ENCODE measurements at places on chromosomes 3 and 15. TPM values are rescaled to one million over a fixed set of nuclear protein-coding genes. Genes with fewer than 3 reads are reported as not detected.

The MASP1 gene
- total RNA-seq, result not detected

DNA sequence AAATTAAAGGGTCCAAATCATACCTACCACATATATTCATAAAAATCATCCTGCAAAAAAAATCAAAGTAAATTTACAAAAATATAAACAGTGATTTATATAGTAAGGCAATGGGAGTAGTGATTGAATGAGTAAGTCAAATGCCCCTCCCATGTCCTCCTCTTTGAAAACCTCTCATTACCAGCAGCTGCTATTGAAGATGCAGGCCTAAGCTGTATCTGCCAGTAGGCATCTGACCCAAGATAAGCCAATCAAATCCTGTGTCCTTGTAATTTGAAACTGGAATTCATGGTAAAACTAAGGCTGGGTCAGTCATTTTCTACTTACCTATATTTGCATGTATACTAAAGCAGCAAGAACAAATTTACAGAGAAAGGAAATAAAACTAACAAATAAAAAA is 60.4 kb upstream of the POU1F1 start:
- no peak for DNase-seq

DNA sequence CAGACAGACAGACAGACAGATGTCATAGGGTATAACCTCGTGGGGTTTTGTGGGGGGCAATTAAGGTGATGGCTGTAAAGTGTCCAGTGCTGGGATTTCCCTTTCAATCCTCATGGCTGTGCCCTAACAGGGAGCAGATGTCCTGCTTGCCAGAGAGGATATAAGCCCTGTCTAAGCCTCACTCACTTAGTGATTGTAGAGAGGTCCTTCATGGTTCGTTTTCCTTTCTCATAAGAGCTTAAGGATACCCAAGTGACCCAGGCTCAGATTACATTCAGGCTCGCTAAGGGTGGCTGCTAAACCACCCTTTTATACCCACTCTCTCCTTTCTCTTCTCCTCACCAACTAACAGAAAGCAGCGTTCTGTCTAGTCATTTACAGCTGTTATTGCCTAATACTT is 19.2 kb downstream of the LYSMD2 start:
- DNase-seq, result no peak

GRCh38 chr3:141250828-141251227 is 19.2 kb downstream of the PXYLP1 start:
- no peak for DNase-seq

DNA sequence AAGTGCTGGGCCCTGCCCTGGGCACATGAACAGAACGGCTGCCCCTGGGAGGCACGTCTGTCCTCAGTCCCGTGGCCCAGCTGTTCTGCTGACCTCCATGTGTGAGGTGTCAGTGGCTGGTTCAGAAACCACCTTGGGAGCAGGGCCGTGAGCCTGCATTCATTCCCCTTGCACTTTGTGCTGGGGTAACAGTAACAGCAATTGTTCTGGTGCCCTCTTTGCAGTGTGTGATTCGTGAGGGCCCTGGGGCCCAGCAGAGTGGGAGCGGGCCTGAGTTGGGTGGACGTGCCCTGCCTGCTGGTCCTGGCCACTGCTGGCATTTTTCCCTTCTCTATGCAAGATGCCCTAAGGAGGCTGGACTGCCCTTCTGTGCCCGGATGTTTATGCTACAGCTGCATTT is 50.4 kb upstream of the MYZAP start:
- no peak for DNase-seq

The TMIE gene
- 1.2 TPM for total RNA-seq

- DNase-seq, result no peak
Measured at GRCh38 chr15:75389791-75390382, 21.5 kb upstream of the MAN2C1 start.

DNA sequence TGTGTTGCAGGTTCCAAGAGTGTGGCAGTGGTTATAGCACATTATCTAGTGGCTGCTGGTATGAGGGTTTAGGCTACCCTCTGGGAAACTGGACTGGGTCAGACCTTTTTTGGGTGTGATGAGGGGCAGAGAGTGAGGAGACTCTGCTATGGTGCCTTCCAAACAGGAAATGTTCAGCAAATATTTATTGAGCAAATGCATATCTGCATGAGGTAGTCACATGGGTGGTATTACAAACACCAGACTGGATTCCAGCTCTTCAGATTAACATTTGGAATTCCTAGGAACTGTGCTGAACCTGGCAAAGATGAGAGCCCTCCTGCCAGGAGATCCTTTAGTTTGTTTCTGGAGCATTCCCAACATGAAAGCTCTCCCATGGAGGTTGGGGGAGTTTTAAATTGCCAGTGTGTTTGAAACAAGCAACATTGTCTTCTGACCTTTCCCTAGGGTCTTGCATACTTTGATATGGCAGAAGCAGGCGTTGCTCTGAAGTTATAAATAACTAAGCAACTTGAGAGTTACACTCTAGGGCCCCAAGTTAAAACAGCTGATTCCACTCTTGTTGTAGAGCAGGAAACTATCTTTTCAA is 341.2 kb upstream of the C2CD4B start:
- no peak for DNase-seq

DNA sequence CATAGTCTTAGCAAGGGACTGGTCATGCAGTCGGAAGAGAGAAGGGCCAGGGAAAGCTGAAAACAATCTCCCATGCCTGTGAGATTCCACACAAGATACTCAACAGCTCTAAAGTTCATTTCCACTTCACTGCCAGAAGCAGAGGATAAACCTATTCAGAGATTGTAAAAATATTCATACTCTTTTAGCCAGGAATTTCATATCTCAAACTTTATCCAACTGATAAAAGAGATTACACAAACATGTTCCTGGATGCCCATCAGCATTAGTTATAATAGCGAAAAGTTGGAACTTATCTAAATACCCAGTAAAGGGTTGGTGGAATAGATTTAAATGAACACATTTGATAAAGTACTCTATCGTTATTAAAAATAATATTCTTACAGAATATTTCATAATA is 75.2 kb upstream of the ARHGEF3 start:
- no peak for DNase-seq

The GFM1 gene
- total RNA-seq, result 40.7 TPM

DNA sequence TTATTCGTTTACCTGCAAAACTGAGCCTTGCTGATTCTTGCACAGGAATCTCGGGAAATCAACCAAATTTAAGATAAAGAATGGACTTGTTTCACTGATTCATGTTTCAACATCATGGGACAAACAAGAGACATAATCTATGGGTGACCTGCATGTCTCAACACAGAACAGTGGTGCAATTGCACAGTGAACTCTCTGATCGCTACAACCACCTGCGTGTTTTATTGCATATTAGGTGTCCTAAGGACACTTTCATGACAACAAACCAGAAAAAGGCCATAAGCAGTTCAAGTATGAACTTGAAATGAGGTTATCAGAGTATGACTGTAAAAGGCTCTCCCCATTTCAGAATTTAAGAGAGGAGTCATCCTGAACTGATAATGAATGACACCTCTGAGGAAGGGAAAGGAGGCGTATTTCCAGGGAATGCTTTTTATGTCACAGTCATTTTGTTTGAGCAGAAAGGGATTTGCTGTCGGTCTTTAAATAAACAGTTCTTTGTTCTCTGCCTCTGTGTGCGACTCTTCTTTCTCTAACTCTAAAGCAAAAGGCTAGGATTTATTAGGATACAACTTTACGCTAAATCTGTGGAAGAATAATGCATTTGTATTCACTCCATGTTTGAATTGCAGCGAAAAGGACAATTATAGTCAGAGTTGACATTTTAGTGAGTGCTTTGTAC is 167.2 kb downstream of the RBMS3 start:
- no peak for DNase-seq

DNA sequence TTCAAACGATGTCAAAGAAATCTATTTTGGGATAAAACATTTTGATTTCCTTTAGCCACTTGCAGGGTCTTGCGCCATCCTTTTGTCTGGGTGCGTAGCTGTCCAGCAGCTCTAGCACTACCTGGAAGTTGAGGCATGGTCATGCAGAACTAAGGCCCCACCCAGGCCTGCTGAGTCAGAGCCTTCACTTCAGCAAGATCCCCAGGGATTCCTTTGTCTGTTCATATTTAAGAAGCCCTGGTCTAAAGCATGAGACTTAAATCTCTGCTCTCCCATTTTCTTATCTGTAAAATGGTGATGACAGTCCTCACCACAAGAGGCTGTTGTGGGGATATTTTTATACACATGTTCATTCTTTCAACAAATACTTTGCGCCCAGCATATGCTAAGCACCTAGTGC is 99.0 kb upstream of the CTDSPL start:
- no peak for DNase-seq

DNA sequence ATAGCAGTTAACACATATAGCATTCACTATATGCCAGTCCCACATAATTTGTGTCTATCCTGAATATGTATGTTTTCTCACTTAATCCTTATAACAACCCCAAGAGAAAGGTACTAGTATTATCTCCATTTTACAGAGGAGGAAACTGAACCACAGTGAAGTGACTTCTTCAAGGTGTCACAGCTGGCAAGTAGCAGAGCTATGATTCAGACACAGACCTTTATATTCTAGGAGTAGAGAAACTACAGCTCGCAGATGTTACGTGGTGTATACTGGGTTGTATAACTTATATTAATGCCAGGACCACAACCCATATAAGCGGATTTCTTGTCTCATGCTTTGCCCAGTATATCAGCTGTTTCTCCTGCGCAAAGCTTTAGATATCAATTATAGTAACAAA is 29.5 kb upstream of the ICE2 start:
- no peak for DNase-seq

DNA sequence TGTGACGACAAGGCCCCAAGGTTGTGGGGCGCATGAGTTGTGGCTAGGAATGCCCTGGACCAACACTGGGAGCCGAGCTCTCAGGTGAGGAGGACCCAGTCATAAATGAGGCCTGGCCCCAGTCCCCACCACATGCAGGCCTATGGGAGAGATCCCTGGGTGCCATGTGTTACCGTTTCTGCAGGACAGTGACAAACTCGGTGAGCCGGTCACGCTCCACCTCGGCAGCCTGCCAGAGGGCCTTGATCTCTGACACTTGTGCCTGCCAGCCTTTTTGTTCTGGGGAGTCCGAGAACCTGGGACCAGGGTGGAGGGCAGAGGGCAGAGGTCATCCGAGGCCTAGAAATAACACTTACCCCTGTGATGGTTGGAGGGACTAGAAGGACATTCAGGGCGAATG is 27.7 kb upstream of the HHATL start:
- DNase-seq, result no peak

DNA sequence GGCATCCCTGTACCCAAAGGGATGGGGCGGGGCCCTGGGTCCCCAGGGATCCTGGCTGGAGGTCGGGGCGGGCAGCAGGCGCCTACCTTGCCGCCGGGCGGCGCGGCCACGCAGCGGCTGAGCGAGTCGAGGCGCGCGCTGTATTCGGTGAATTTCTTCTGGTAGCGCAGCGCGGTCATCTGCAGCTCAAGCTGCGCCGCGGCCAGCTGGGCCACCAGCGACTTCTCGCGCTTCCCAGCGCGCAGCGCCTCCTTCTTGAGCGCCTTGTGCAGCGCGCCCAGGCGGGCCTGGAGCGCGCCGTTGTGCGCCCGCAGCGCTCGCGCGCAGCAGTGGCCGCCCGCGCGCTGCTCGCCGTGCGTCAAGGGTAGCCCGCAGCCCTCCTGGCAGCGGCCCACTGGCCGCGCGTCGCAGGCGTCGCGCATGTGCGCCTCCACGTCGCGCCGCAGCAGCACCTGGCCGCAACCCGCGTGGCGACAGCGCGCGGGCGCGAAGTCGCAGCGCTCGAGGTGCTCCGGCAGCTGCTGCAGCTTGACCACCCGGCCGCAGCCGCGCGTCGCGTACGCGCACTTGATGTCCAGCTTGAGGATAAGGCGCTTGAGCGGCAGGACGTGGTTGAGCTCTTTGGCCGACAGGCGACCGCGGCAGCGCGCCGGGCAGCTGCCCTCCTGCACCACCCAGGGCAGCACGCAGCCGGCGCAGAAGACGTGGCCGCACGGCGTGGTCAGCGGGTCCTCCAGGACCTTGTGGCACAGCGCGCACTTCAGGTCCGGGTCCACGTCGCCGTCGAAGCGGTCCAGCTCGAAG is 522 bp downstream of the PDZRN3 start:
- DNase-seq, result no peak

DNA sequence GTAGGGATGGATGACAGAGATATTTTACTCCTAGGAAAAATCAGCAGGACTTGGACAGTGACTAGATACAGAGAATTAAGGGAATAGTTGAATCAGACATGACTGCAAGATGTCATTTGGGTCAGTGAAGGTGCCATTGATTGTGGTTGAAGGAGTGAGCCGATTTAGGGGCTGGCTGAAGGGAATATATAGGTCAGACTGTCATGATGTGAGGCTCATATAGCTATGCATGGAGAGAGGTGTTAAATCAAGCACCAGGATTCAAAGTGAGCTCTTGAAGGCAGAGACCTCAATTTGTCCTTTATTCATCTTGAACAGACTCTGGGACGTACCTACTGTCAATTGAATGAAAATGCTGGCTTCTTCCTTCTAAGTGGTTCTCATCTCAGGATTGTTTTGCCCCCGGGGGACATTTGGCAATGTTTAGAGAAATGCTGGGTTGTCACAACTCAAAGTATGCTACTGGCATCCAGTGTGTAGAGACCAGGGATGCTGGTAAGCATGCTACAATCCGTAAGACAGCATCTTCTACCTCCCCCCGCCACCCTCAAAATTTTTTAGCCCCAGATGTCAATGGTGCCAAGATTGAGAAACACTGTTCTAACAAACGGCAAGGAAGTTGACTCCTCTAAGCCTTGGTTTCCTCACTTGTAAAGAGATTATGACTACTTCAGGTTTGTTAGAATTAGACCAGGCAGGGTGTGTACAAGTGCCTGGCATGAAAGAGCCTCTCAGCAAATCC is 7.8 kb downstream of the ATP2C1 start:
- no peak for DNase-seq

DNA sequence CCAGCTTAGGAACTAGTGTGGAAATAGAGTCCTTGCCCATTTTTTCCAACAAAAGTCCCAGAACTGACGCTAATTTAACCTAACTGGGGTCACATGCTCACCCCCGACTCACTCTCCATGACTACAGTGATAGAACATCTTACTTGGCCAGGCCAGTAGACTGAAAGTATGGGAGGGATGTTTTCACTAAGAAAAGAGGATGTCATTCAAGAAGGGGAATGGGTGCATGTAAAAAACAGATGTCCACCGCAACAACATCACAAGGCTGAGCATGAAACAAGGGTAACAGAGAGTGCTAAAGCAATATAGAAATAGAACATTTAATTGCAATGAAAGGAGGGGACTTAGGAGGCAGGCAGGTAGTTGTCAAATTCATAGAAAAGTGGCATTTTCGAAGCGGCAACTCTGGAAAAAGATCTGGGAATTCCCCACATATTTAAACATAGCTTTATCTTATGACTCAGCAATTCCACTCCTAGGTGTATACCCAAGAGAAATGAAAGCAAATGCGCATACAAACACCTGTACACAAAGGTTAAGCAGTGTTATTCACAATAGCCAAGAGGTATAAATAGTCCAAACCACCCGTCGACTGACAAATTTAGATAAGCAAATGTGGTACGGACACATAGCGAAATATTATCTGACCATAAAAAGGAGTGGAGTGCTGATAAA is 41.1 kb upstream of the UBE2E2 start:
- no peak for DNase-seq

The CCR4 gene
- 53.2 TPM for total RNA-seq

All from activated CD4-positive, alpha-beta T cell treated with anti-CD3 and anti-CD28 coated beads, Interleukin-2, amount 10 ng/mL, durations not matched to agents 7 days and 5 days (primary cell).